ENCODE measurements at places on chromosomes 3 and 15. TPM values are rescaled to one million over a fixed set of nuclear protein-coding genes. Genes with fewer than 3 reads are reported as not detected.

GRCh38 chr3:22315925-22316324 is 564.9 kb upstream of the ZNF385D start:
- DNase-seq, result no peak

DNA sequence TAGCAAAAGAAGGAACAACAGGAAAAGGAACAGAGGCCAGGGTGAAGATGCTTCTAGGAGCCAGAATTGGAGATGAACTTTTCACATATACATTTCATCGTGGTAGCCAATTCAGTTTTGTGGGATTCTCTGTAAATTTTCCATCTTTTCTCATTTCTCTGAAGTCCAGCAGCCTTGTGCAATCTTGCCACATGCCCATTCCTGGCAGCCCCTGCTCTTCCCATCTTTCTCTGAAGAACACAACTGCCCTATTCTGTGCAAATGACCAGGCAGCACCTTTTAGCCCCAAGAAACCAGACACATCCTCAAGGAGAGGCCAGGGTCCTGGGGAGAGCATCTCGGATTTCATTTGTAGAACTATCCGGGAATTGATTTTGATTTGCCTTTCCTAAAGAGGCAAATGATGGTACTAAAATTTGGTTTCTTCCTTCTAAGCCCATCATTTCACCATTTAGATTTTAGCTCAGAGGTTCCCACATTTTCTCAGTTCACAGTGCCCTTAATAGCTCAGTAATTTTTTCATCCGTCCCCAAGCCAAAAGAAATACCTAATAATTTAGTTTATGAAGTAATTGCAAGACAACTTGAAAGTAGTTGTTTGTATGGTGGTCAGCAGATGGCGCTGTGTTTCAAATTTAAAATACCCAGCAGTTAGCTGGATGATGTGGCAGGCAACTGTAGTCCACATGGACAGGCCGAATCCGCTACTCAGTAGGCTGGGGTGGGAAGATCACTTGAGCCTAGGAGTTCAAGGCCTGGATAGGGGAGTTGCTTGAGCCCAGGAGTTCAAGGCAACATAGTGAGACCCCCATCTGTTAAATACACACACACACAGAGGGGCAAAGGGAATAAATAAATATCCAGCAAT is 61.3 kb upstream of the ACKR4 start:
- DNase-seq, result peak; percentile 75

- no peak for DNase-seq
These were observed 11.8 kb downstream of the ALDH1A3 start for GRCh38 chr15:100891307-100892012.

ABI3BP gene
- total RNA-seq, result not detected

GPR87 gene
- total RNA-seq, result not detected

GRAMD2A gene
- total RNA-seq, result not detected
